ENCODE measurements at places on chromosomes 7 and 10. TPM values are rescaled to one million over a fixed set of nuclear protein-coding genes. Genes with fewer than 3 reads are reported as not detected.

FGFR2 gene
- total RNA-seq, result 59.2 TPM

MACC1 gene
- 24.7 TPM for total RNA-seq

- no peak for DNase-seq
Observed at GRCh38 chr7:156172638-156173037, 360.4 kb upstream of the SHH start.

GRCh38 chr10:99394256-99394655 lies 36.2 kb downstream of the GOT1 start:
- no peak for DNase-seq

- no peak for DNase-seq
Observed at GRCh38 chr7:36966636-36967035, 242.3 kb upstream of the AOAH start.

GRCh38 chr10:104274762-104275721 lies 6.1 kb downstream of the GSTO2 start:
- peak; percentile 76 for DNase-seq

All from lower lobe of right lung (tissue), 2 donors.